Neural crest cell (in vitro differentiated cells): ENCODE measurements at places on chromosomes 6 and 20. TPM values are rescaled to one million over a fixed set of nuclear protein-coding genes. Genes with fewer than 3 reads are reported as not detected.

MEI4 gene
- 0.44 and 0.64 TPM in 2 replicates for total RNA-seq

GCNT2 gene
- total RNA-seq: 5.3 and 6.4 TPM in 2 replicates

PAX1 gene
- total RNA-seq: not detected in 2 replicates

ADGRF1 gene
- total RNA-seq: 0.09 TPM in 1 of 2 replicates, not detected in the other

GRCh38 chr20:8385247-8385646, 253.2 kb downstream of the PLCB1 start:
- no peak for DNase-seq

GRCh38 chr20:7029019-7029418, 261.5 kb downstream of the BMP2 start:
- DNase-seq: no peak

DNA sequence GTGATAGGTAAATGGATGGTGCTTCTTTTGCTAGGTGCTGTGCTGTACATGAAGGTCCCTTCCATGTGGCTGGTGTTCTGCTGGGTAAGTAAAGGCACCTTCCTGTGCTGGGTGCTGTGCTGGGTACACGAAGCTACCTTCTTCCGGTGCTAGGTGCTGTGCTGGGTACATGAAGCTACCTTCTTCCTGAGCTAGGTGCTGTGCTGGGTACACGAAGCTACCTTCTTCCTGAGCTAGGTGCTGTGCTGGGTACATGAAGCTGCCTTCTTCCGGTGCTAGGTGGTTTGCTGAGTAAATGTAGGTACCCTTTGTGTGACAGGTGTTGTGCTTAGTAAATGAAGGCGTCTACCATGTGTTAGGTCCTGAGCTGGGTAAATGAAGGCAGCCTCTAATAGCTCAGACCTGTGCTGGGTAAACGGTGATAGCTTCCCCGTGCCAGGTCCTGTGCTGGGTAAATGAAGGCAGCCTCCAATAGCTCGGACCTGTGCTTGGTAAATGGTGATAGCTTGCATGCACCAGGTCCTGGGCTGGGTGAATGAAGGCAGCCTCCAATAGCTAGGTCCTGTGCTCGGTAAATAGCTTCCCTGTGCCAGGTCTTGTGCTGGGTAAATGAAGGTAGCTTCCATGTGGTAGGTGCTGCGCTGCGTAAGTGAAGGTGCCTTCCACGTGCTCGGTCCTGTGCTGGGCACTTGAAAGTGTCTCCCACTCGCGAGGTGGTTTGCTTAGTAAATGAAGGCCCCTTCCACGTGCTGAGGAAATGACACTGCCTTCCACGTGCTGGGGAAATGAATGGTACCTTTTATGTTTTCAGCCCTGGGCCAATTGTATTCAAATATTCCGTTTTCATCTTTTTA, 115.5 kb downstream of the ERMARD start:
- no peak for DNase-seq

DNA sequence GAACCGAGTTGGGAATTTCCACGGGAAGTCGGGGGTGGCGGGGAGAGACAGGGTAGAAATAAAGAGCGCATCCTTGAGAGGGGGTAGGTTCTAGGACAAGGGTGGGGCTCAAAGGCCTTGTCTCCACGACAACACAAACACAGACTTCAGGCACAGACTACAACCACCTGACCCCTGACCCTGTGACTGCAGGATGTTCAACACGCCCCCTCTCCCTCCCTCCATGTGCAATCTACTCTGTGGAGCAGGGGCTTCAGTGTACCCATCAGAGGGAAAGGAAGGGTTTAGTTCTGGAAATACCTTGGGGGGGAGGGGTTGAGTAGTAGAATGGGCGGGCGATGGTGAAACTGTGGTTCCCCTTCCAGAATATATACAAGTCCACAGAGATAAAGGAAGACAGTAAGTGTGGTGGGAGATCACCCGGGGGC, 651 bp upstream of the TAPBP start:
- no peak for DNase-seq

GRCh38 chr6:23529902-23530301, 596.1 kb upstream of the NRSN1 start:
- no peak for DNase-seq

GRCh38 chr6:25788305-25788922, 33.9 kb downstream of the SLC17A4 start:
- DNase-seq: no peak

- DNase-seq: no peak
Observed at GRCh38 chr6:52503851-52504781, 72.7 kb downstream of the TRAM2 start.

- DNase-seq: no peak
Observed at GRCh38 chr6:154298297-154298696, 58.3 kb downstream of the IPCEF1 start.

DNA sequence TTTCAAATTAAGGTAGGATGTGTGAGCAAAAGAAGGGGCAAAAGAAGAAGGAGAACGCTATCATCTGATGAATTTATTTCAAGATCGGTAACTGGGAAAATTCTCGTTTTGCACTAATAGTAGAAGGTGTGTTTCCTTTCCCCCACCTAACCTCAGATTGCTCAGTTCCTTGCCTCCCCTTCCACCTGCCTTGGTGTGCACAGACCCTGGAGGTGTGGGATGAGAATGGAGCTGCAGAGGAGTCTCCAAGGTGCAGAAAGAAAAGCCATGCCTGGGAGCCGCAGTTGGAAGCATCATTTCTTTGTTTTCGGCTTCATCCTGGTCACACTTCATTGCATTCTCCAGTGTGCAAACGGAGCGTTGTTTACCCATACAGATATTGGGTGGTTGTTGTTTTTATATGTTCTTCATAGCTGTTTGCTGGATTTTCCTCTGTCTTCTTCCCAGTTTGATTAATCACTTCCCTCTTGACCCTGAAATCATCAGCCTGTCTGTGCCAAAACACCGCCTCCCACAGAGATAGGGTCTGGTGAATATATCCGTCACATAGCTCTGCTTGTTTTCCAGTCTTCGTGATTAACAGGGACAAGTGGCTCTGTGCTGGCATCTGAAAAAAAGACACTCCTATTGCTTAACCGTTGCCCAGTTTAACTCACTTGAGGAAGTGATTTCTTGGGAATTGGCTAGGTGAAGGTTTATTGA, 40.2 kb upstream of the NEDD9 start:
- DNase-seq: no peak

DNA sequence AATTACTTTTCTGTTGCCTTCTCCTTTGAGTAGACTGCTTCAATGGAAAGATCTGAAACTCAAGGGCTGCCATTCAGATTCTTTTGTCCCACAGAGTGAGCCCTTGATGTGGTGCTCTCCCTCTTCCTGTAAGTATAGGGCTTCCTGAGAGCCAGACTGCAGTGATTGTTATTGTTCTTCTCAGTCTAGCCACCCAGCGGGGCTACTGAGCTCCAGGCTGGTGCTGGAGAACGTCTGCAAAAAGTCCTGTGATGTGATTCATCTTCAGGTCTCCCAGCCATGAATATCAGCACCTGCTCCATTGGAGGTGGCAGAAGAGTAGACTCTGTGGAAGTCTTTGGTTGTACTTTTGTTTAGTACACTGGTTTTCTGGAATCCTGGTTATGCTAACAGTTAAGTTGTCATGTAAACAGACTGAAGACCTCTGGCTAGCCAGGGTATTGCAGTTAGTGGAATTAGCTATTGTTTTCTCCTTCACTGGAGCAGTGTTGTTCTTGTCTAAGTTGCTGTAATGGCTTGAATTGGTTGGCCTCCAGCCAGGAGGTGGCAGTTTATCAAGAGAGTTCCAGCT, 240.9 kb downstream of the COL12A1 start:
- DNase-seq: no peak

DNA sequence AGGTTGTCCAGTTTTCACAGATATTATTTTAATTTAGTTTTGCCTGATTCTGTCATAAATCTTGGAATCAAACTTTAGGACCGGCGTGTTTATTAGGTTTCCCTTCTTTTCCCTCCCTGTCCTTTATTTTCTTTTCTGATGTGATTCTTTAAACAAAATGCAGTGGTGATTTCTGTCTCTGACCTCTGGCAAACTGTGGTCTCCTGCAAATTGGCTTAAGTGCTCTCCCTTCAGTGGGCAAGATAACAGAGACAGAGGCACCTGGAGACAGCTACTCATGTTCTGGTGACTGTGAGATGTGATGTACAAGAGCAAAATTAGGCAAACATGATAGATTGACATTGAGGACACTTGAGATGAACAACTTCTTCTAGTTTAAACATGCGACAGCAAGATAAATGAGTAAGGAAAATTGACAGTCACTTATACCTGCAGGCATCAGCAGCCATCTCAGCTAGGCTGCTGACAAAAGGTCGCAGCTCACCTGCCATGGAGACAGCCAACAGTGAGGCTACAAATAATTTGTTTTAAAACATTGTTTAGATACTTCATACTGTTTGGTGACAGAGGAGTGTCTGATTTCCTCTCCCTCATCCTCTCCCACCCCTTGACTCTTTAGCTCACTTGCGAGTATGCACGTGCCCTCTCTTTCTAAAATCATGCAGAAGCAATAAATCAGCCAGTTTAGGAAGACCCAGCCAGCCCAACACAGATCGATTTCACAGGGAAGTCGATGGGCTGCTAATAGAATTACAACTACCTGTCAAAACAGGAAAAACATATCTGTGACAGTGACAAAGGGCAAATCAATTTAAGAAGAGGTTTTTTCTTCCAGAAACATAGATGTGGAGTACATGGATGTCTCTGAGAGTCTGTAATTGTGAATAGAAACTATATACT, 63.4 kb upstream of the MAP3K7 start:
- DNase-seq: no peak

DNA sequence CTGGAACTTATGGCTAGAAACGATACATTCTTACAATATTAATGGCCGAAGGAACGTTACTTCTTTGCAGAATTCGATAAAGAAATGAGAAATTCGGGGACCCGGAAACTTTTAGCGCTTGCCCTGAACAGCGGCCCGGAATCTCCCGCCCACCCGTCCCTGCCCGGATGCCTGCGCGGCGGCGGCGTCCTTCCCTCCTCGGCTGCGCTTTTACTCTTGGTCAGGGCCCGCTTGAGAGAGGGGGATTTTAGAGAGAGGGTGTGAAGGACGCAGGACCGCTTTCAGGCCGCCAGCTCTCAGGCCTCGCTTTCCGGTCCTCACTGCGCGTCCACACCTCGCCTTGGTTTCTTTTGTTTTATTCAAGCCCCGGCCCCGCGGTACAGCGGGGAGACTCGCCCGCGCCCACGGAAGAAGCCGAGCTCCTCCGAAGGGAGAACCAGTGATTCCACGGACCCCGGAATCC, 243.7 kb downstream of the ARID1B start:
- no peak for DNase-seq

- DNase-seq: no peak
Observed at GRCh38 chr20:57438552-57438951, 47.4 kb downstream of the RBM38 start.

GRCh38 chr20:57660922-57661745, 40.9 kb upstream of the ZBP1 start:
- DNase-seq: no peak

- no peak for DNase-seq
Observed at GRCh38 chr6:33433544-33434191, 13.8 kb downstream of the SYNGAP1 start.

DNA sequence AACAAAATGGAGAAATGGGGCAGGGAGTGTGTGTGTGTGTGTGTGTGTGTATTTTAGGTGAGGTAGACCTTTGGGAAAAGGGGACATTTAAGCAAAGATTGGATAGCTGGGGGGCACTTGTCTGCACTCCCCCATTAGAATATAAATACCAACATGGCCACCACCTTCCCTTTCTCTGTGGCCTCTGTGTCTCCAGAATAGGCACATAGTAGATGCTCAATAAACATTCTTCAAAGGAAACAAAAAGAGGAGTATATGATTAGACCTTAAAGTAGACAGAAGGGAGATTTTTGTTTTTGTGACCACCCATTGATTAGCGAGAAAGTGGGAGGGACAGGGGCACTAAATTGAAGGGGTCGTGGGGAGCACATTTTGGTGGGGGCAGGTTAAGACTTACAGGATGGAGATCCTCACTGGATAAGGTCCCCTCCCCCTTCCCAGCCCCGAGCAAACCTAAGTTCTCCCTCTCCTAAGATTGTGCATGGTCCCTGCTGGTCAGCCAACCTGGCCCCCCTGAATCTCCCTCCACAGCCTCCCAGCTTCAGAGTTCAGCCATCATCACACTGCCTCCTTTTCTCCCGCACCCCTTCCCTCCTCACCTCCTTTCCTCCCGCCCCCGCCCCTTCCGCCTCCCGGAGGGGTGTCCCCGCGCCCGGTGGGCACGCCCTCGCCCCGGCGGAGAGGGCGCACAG, 514 bp upstream of the TSHZ2 start:
- no peak for DNase-seq

GRCh38 chr6:100458841-100459591, 5.7 kb downstream of the SIM1 start:
- DNase-seq: no peak

DNA sequence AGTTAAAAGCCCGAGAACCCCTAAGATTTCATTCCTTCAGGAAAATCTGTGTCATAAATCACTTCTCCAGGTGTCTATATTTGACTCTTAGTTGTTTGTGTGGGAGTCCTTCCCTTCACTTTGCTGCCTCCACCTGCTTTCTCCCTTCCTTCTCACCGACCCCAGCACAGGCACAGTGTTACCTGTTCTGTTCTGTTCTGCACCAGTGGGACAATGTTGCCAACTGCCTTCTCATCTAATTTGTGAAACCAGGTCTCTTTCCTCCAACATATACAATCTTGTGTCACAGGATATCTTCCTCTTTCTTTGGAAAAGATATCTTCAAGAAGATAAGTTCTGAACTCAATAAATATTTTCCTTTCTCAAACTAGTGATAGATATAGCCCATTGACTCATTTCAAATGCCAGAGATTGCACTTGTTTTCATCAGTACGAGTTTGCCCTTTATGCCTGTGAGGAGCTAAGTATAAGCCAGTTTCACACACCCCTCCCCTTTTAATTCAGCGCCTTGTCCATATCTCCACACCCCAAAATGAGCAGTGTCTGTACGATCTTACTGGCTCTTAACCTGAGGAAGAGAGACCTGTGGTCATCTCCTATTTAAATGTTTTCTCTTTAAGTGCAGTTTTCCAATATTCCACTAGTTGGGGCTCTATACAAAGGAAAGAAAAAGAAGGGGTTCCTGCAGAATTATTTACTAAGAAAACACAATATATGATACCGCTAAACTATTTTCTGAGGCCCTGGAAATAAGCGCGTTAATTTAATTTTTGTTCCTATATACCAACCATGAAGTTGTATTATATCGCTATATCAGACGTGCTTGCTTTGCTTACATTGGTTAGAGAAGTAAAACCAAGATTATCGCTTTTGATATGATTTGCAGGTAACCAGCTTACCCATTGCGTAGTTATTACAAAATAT, 81.6 kb upstream of the PREP start:
- DNase-seq: no peak
